AG20443 (cell line): ENCODE measurements at places on chromosomes 6 and 20.

DNA sequence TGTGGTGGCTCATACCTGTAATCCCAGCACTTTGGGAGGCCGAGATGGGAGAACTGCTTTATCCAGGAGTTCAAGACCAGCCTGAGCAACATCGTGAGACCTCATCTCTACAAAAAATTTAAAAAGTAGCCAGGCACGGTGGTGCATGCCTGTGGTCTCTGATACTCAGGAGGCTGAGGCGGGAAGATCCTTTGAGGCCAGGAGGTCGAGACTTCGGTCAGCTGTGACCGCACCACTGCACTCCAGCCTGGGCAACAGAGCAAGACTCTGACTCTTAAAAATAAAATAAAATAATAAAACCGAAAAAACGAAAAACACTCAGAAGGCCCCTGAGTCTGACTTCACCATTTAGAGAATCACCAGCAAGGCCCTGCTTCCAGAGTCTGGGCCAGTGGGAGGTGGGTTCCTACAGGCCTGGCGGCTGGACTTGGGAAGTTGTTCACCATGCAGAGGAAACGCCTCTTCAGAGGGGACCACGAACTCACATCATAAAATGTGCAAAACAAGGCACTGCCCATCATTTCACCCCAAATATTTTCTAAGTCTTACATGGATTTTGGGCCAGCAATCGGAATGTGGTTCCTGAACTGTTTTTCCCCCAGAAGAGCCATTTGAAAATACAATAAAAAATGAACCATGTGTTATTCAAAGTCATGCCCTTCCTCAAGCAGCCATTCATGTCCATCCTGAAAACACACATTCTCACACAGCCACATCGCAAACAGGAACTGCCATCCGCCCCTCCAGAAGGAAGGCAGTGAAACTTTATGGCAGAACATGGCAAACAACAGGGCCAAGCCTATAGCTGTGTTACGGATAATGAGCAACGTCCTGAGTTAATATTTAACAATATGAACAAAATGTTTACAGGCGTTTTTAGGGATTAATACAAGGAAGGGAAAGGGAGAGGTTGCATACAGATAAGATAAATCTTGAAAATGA, 57.8 kb downstream of the SLC22A23 start:
- no peak for DNase-seq

- no peak for DNase-seq
These were observed 244.3 kb upstream of the ASCC3 start for GRCh38 chr6:101125380-101125971.

- DNase-seq, result no peak
These were observed 35.6 kb upstream of the RPS6KA2 start for GRCh38 chr6:166662690-166663089.

- peak; percentile 49 for DNase-seq
These were observed 669 bp upstream of the PEX6 start for GRCh38 chr6:42979523-42980177.

GRCh38 chr20:36030149-36030548, 61.8 kb downstream of the CNBD2 start:
- no peak for DNase-seq

DNA sequence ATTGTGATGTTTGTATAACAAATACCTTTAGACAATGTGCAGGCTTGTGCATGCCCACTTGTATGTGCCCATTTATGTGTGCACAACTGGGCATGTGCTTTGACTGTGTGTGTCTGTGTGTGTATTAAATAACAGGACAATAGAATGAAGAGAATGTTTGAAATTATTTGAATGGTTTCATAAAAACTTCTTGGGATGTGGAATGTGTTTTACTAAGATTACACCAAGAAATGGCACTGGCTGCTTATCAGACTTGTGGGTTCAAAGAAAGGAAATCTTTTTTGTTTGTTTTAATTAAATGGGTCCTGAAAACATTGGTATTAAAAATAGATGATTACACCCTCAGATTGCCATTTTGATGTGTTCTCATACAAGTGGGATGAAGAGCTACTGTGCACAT, 191.6 kb upstream of the CCN2 start:
- no peak for DNase-seq

DNA sequence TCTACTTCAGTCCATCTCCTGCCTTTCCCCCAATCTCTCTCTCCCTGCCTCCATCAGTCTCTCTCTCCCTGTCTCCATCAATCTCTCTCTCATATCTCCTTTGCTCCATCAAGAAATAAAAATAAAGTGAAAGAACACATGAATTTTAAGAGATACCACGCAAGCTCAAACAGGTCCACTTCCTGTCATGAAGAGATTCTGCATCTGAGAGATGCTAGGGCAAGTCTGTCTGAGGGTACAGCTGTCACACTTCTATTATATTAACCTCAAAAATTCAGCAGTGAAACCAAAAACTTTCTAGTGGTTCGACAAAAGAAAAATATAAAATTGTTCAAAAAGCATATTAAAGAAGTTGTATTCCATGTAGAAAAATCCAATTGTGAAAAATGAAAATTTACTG, 296.8 kb upstream of the RSPO3 start:
- DNase-seq, result no peak

GRCh38 chr20:62353289-62354030, 13.7 kb downstream of the LAMA5 start:
- DNase-seq, result no peak

GRCh38 chr6:84333842-84334241, 106.4 kb upstream of the CEP162 start:
- DNase-seq, result no peak

- DNase-seq, result no peak
These were observed 992.5 kb upstream of the CITED2 start for GRCh38 chr6:140366991-140367390.

GRCh38 chr6:100987556-100987955, 106.4 kb upstream of the ASCC3 start:
- no peak for DNase-seq

- DNase-seq, result no peak
These were observed 37.6 kb downstream of the NCR2 start for GRCh38 chr6:41372832-41373626.

GRCh38 chr6:15512126-15512525, 150.7 kb downstream of the DTNBP1 start:
- no peak for DNase-seq

GRCh38 chr6:91476000-91476399, 889.1 kb upstream of the MAP3K7 start:
- peak; percentile 5 for DNase-seq

DNA sequence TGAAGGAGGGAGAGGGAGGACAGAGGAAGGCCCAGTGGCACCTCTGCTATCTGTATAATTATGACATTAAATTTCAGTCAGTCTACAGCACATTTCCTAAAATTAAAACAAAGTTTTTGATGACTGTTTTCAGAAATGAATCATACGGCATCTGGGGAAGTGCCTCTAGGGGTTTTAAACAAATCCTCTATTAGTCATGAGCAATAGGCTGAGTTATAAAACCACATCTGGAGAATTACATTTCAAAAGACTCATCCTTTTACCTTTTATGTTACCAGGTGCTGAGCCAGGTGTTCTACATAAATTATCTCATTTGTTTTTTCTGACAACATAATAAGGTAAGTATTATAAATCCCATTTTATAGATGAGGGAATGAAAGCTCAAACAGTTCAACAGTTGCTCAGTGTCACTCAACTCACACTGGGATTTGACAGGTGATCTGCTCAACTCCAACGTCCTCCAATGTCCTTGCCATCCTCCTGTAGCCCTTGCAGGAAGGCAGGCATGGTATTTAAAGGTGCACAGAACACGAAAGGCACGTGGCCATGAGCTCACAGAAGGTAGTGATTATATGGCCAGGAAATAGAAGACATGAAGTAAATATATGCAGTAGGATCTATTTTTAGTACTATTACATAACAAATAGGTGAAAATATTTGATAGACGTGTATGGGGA, 184.2 kb upstream of the MAN1A1 start:
- peak; percentile 66 for DNase-seq

- DNase-seq, result peak; percentile 77
These were observed 97.5 kb downstream of the ARMC2 start for GRCh38 chr6:108945681-108946159.

- no peak for DNase-seq
These were observed 75.2 kb downstream of the YTHDF1 start for GRCh38 chr20:63140514-63141433.

GRCh38 chr6:126039284-126039683, 52.9 kb downstream of the TRMT11 start:
- peak; percentile 16 for DNase-seq

GRCh38 chr20:42130810-42131596, 512.8 kb upstream of the CHD6 start:
- no peak for DNase-seq

DNA sequence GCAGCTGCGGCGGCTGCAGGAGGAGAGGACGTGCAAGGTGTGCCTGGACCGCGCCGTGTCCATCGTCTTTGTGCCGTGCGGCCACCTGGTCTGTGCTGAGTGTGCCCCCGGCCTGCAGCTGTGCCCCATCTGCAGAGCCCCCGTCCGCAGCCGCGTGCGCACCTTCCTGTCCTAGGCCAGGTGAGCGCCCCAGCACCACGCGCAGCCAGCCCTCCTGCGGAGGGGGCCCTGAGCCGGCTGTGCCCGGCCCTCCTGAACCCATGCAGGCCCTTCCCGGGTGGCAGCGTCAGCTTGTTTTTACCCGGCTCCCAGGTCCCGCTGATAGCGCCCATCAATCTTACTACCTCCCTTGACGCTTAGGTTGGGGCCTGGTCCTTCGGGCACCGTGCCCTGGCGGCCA, 3.7 kb downstream of the BIRC7 start:
- DNase-seq, result no peak

DNA sequence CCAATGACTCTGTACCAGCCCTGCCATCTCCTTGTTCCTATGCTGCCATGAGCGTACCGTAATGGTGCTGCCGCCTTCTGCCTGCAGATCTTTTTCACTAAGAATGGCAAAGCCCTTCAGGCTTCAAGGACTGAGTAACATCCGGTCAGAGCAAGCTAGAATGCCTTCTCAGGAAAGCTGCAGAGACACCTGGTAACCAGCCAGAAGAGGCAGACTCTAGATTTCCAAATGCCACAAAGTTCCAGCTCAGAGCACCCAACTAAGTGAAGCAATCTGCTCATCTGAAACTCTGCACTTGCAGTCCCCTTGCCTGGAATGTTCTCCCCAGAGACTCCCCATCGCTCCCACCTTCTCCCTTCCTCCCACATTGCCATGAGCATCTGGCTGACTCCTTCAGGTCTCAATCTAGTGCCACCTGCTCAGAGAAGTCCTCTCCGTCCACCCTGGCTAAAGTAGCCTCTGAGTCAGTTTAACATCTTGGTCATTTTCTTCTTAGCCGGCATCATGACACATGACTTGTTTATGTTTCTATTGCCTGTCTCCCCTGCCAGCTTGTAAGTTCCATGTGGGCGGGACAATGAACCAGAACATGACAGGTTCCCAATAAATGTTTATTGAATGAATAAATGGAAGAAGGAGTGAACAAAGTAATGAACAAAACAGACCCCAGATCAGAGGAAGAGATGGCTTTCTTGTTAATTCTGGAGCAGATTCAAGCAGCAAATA, 6.9 kb upstream of the OCSTAMP start:
- DNase-seq, result peak; percentile 43

DNA sequence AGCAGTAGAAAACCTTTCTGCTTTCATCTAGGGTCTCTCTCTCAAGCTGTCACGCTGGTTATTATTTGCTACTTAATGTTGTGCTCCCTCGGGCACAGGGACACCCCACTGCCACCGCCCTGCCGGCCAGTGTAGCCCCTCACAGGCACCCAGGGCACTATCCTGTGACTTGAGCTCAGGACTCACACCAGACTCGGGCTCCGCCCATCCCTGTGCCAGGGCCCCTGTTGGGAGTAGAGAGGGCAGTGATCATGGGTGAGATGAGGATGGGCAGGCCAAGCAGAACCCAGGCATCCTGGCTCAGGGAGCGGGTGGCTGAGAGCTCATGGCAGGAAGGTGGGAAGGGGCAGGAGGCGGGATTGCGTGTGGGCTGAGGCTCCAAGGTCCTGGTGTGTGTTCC, 371.9 kb downstream of the ZFAND3 start:
- DNase-seq, result no peak

DNA sequence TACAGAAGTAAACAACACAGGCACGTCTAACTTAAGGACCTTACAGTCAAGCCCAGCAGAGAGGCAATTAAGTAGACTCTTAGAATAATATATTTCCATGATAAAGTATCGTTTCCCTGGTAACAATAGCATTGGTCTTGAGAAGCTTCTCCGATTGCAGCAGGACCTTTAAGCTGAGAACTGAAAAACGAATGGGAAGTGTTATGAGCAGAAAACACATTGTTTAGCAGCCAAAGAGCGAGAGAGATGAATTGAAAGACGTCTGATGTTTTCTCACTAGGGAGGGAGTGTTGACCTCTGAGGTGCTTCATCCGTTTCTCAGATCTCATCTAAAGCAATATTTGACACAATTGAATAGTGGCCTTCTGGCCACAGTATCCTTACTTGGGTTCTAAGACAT, 855 bp downstream of the BYSL start:
- DNase-seq, result no peak

GRCh38 chr20:9374480-9374879, 139.9 kb upstream of the LAMP5 start:
- DNase-seq, result no peak

- DNase-seq, result no peak
These were observed 122.2 kb upstream of the TNFAIP3 start for GRCh38 chr6:137744877-137745276.

- no peak for DNase-seq
These were observed 161.2 kb downstream of the GRM4 start for GRCh38 chr6:33984466-33985312.

DNA sequence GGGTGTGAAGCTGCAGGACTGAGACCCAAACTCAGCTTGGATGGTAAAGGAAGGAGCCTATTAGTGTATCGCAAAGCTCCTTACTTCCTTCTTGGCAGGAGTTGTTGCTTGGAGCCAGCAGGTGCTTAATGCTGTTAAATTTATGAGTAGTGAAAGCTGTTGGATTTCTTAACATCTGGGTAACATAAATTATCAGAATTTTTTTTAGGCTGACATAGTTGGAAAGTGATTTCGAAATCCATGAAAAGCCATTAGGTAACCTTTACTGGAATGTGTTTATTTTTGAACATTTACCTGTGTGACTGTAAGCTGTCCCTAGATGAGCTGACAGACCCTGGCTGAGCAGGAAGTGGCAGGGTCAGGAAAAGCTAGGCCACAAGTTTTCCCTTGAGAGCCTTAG, 470.4 kb upstream of the SLC35B3 start:
- no peak for DNase-seq

- DNase-seq, result peak; percentile 50
These were observed 541.7 kb upstream of the FLRT3 start for GRCh38 chr20:14879020-14879697.

DNA sequence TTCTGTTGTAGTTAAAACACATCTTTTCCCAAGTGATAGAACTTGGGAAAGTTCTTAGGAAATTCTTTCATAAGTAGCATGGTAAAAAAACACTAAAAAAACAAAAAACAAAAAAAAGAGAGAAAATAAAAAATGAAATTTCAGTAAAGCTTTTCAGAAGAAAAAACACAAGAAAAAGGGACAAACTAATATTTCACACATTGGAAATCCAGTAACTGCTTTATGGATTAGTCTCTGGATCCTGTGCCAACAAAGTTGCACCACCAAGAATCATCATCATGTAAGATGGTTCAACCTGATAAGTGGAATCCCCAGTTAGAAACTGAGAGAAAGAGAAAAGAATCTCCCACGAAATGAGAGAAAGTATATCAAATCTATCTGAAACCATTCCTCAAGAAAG, 144.2 kb downstream of the GMDS start:
- DNase-seq, result no peak

GRCh38 chr20:52004715-52005114, 186.9 kb downstream of the ZFP64 start:
- peak; percentile 72 for DNase-seq
